HFFc6 (cell line): ENCODE measurements at places on chromosomes 6 and 20.

- DNase-seq, result no peak
Observed at GRCh38 chr20:6612606-6612923, 154.9 kb upstream of the BMP2 start.

GRCh38 chr6:148667395-148667794, 79.4 kb upstream of the UST start:
- DNase-seq, result no peak

DNA sequence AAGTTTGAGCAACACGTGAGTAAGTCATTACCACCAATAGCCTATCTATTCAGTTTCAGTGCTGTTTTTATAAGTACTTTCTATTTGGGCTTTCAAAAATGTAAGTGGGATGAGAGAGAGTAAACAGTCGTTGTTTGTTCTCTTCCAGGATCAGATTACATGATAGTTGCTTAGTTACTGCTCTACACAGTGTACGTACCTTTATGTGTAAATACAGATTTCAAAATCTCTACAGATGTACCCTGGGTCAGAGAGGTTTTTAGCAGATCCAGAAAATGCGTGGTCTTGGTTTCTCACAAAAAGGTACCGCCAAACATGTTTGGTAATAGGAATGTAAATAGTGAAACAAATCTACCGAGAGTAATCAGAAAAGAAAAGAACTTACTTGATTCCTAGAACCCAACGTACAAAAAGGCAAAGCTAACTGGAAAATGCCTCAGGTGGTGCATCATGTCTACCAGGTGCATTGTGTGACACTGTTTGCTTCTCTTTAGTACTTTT, 421.1 kb downstream of the BCKDHB start:
- DNase-seq, result no peak

DNA sequence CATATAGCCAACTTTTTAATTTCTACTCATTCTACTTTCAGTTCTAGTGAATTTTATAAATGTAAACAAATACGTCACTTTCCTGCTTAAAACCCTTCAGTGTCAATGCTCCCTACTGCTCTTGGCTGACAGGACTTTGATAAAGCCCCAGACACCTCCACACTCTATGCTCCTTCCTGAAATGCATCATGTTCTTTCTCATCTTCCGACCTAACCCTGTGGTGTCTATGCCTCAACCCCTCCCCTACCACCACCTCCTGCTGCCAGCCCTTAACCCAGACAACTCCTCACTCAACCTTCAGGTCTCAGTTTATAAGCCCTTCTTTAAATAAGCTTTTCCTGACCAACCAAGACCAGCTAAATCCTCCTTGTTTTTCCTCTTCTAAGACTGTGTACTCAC, 19.1 kb downstream of the TLDC2 start:
- no peak for DNase-seq

DNA sequence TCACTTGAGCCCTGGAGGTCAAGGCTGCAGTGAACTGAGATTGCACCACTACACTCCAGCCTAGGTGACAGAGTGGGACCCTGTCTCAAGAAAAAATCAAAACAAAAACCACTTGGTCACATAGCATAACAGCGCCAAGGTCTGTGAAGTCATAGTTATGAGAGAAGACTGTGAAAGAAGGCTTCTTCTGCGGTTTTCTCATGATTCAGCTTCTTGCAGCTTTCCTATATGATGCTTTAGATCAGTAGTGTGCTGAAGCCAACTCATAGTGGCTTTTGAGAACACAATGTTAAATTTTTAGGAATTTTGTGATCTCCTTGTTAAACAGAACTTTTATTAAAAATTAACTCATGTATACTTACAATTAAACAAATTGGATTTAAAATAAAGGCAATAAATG, 136.2 kb upstream of the GLP1R start:
- DNase-seq, result no peak

- no peak for DNase-seq
Observed at GRCh38 chr6:40444312-40444711, 142.9 kb downstream of the LRFN2 start.

DNA sequence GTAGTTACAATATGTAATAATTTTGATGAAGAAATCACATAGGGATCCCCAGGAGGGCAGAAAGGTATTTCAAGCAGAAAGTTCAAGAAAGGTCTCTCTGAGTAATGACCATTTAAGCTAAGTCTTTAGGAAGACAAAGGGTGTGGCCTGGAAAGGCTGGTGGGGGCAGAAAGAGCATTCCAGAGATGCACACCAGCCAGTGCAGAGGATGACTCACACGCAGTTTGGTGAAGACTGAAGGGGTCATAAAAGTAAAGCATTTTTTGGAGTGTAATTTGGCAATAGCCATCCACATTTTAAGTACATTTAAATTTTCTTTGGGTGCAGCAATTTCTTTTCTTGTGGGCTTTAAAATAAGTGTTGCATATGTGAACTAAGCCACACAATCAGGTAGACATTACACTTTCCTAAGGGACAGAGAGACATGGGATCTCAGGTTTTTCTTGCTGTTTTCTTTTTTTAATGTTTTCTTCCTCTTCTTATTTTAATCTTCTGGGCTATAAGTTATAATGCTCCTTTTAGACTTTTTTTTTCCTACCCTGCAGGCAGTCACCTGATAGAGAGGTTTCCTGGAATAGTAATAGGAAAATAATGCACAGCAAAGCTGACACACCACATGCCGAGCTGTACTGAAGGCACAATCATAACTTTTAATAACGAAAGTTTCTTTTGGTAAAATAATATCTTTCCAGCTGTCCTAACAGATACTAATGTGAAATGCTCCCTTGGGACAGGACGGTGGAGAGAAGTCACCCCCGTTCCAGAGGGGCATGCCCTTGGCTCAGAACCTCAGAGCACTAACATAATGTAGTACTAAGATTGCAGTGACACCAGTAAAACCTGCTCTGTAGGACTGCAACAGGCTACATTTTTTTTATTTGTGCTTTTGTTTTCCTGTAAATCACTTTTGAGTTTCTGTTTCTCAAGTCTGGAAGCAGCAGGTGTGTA, 49.6 kb upstream of the PTPRK start:
- peak; percentile 85 for DNase-seq

- DNase-seq, result no peak
Observed at GRCh38 chr6:11163932-11164331, 52.4 kb upstream of the ERVFRD-1 start.

DNA sequence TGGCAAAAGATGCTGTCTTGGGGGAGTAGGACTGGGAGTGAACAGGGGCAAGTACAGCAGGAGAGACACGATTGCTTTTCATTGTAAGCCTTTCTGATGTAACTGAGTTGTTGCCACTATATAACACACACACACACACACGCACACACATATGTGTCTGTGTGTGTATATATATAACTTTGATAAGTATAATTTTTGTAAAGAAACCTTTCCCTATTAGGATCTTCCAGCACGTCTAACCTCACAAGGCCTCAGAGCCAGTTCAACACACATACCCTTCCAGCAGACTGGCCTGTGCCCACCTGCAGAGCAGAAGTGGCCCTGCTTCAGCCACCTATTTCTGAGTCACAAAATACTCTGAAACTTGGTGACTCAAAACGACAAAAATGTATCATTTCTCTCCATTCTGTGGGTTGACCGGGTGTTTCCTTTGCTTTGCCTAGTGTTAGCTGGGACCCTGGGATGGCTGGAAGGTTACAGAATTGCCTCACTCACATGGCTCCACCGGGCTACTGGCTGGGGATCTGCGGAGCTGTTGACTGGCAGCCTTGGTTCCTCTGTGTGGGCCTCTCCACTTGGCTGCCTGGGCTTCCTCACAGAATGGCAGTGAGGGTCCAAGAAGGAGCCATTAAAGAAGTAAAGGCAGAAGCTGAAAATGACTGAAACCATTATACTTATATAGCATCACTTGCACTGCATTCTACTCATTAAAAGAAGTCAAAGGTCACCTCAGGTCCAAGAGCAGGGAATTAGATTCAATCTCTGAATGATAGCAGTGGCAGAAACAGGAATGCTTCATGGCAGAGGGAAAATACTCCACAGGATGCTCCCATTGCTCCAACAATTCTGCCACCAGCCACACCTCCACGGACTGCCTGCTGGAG, 126.4 kb downstream of the BANF2 start:
- DNase-seq, result no peak
